ENCODE measurements at places on chromosomes 2 and 18.
A peak's percentile ranks its signal among the peaks of the same experiment; 100 is the strongest.

GRCh38 chr2:1742681-1743395 lies 1.5 kb downstream of the PXDN start:
- DNase-seq = peak; percentile 98

DNA sequence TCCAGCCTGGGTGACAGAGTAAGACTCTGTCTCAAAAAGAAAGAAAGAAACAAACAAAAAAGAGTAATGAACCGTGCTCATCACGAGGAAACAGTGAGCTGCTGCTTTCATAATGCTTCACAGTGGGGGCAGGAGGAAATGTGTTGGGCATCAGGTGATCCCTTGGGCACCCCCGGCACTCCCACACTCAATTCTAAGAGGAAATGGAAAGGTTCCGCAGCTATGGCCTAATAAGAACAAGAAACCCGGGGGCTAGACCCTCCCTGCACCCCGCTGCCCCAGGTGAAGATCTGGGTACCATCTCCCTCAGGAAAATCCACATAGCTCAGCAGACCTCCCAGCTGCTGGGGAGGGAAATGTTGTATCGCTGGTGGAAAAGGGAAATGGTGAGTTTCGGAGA lies 118.9 kb downstream of the LPIN1 start:
- DNase-seq = no peak

GRCh38 chr2:25041307-25041927 lies 459 bp upstream of the EFR3B start:
- DNase-seq = peak; percentile 60

DNA sequence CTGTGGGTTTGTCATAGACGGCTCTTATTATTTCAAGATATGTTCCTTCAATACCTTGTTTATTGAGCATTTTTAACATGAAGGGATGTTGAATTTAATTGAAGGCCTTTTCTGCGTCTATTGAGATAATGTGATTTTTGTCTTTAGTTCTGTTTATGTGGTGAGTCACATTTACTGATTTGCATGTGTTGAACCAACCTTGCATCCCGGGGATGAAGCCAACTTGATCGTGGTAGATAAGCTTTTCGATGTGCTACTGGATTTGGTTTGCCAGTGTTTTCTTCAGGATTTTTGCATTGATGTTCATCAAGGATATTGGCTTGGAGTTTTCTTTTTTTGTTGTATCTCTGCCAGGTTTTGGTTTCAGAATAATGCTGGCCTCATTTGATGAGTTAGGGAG lies 60.5 kb downstream of the GTF3C3 start:
- DNase-seq = no peak

DNA sequence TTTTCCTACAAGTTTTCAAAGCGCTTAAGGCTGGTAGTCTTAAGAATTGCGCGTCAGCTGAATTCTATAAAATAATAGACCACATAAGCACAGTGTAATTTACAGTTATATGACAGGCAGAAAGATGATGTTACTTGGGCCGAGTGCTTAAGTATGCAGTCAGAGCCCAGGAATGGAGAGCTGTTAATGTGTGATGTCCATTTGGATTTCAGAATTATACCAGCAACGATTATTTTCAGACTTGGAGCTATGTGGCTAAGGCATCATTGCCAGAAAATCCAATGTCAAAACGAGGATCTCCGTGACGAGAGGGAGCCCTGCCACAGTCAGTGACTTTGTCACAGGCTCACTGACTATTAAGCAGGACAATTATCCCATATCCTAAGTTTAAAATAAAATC lies 3.4 kb downstream of the KLF7 start:
- DNase-seq = peak; percentile 62

DNA sequence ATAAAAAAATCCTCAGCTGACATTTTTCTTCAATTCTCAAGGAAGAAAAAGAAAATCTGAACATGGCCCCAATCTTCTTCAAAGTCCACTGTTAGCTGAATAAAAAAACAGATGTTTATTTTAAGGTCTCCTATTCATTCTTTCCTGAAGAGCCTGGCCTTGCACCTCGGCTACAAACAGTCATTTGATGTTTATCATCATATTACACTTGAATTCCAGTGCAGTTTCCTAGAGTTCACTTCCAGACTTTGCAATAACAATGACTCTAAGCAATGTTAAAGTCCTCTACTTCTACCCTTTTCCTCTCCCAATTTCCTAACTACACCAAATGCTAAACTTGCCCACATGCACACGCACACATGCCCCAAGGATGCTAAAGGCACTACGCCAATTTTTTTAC lies 70.1 kb downstream of the NOL10 start:
- DNase-seq = peak; percentile 12

DNA sequence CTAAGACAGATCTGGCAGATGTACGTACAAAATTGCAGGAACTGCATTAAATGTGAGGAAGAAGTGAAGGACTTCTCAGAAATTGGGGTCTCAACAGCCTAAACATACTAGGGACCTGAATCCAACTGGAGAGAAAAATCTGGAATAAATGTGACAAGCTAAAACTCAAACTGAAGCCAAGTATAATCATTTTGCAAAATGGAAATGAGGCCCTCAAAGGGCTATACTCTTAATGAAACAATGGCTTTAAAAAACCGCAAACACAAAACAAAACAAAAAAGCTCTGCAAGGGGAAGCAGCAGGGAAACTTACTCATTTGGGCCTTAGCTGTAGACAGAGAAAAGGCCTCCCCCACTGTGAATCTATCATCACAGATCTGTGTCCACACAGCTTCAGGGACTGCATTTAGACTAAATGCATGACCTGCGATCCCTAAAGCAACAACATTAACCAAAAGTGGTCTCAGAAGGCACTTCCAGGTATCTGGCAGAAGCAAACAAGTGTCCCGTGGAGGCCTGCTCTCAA lies 63.2 kb downstream of the CCBE1 start:
- DNase-seq = peak; percentile 46

DNA sequence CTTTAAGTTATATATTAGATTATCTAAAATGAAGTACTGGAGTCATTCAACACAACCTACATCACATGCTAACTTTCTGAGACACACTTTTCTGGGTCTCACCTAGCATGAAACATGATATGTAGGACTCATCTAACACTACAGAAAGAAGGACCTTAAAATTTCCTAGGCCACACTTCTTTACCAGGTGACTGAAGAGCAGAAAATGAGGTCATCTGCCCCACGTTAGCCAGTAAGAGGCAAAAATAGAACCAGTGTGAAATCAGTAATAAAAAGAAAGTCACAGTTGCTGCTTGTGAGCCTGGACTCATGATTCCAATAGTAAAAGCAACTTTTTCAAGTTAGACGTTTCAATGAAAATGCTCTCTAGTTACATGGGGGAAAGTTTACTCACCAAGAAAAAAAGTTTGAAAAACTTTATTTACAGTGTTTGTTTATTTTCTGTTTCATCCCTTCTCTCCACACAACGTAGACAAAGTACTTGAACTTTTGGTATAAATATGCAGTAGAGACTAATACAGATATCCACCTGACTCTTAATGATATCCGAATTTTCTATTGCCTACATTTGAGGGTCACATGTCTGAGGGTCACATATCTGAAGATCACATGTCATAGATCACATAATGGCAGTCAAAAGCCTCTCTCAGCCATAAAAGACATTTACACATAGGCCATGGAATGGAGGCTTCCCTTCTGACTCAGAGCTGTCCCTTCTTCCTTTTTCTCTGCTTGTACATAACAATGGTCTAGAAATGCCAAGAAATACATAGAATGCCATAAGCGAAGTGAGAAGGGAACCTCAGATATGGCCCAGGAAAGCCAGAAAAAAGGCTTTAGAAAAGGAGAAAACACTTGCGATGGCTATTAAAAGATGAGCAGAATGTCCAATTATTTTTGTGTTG lies 362.9 kb downstream of the ZEB2 start:
- DNase-seq = peak; percentile 31

GRCh38 chr18:26378701-26379100 lies 152.5 kb downstream of the TAF4B start:
- no peak for DNase-seq

DNA sequence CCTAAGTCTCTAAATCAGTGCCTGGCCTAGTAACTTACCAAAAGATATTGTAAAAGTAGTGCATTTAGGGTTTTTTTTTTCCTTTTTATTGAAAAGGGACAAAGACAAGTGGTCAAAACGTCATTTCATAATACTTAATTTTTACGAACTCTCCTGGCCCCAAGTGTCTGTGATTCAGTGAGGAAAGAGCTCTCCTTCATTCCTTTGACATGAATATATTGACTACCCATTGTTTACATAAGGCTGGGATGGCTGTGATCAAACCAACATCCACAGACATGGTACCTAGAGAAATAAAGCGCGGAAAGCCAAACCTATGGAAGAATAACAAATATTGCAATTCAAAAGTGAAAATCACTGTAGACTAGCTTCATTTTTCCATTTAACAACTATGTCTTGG lies 198.4 kb downstream of the BABAM2 start:
- DNase-seq = peak; percentile 54

- peak; percentile 73 for DNase-seq
Observed at GRCh38 chr2:18047896-18048657, 169.6 kb downstream of the KCNS3 start.

DNA sequence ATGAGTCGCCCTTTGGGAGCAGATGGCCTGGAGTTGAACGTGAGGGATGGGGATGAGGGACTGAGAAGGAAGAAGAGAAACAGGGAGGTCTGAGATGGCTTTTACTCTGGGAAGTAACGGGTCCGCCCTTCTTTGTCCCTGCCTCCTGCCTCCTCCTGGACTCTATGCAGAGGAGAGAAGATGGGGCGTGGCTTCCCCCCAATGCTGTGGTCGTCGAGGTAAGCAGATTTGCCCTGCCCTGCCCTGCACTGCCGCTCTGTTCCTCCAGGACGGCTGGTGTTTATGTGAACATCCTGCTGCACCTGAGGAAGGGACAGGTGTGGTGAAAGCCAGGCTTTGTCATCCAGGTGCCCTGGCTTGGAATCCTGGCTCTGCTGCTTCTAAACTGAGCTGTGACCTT lies 13.5 kb upstream of the NTSR2 start:
- no peak for DNase-seq

DNA sequence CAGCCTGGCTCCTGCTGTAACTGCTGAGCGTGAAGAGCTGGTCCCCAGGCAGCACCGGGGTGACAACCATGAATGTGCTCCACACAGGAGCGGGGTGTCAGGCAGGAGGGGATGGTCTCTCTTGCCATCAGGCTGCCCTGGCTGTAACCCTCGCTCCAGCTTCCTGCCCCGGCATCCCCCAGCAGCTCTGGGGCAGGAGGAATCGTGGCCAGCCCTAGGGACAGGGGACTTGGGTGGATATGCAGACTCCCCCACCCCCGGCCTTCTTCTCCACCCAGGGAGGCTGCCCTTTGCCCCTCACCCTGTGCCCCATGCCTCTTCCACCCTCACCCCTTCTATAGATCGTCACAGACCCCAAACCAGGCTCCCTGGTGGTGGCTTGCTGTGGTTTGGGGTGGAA lies 69.4 kb upstream of the SMAD7 start:
- DNase-seq = no peak

DNA sequence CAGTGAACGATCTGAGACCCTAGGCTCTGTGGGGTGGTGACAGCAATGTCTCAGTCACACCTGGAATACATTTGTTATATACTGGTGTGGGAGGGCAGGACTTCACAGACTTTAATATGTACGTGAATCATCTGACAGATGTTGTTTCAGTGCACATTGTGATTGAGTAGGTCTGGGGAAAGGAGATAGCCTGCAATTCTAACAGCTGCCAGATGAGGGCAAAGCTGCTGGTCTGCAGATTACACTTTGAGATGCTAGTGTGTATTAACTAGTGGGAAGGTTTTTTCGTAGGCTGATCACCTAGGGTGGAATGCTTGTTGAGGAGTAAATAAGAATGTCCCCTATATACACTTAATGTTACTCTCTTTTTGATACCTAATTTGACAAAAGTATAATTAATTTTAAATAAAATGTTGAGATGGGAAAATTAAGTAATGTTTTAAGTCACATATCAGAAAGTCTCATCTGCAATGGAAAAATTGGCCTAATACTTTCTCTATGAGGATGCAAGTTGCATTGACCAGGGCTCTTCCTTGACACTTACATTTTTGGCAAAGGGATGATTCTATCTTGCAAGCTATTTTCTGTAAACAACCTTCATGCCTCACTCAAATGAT lies 496.9 kb upstream of the HNMT start:
- peak; percentile 44 for DNase-seq

DNA sequence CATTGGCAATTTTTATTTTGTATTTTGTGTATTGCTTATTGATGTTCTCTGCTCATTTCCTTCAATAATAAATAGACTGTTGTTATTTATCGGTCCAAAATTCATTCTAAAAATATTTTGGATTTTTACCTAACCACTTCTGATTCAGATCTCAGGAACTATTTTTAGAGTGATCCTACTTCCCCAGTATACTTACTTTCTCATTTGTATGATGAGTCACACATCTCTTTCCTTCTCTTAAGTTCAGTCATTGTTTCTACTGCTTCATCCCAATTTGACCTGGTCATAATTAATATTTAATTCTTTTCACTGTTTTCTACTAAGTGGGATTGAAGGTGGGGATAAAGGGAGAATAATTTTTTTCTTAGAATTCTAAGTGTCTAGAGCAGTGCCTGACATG lies 75.1 kb downstream of the AGPS start:
- peak; percentile 17 for DNase-seq

DNA sequence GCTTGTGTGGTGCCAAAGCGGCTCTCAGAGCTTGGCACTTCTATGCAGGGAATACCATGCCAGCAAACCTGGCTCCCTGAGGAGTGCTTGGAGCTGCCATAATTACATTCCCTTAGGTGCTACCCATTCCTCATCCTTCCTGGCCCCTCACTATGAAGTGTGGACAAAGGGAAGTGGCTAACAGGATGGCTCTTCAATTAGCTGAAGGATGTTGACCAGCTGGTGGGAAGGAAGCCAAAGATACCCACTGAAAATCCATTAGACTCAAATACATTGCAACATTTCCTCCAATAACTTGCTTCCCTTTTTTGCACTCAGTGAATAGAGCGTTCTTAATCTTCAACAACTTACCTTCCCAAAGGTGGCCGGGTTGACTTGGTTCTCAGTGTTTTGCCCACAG lies 8.5 kb downstream of the RFX8 start:
- peak; percentile 58 for DNase-seq

DNA sequence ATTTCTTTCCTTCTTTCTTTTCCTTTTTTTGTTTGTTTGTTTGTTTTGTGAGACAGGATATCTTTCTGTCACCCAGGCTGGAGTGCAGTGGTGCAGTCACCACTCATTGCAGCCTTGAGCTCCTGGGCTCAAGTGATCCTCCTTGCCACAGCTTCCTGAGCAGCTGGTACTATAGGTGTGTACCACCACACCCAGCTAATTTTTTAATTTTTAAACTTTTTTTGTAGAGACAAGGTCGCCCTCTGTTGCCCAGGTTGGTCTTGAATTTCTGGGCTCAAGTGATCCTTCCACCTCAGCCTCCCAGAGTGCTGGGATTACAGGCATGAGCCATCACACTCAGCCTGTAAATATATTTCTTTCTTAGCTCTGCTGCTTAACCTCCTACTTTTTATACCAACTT lies 83.4 kb upstream of the CYP20A1 start:
- no peak for DNase-seq

DNA sequence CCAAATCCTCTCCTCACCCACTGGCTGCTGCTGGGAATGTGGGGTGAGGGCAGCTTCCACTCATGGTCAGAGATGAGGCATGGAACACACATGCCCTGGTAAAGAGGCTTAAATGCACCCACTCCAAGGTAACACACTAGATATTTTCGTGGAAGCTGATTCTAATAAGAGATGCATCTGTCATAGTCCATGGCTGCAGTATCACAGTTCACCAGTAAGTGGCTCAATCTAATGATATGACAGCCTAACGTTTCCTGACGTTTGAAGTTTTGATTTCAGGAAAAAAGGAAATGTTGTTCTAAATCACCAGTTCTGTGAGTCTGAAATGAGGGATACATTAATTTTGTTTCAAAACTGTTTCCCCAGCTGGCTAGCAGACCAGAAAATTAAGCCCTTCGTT lies 38.2 kb downstream of the LCT start:
- peak; percentile 9 for DNase-seq

Data from foreskin fibroblast (primary cell).